NCI-H524 treated with DMSO at 0.1 percent for 48 hours (cell line): ENCODE measurements at places on chromosomes 16 and 17.

GRCh38 chr17:77487677-77488530 is 347.1 kb downstream of the SEC14L1 start:
- DNase-seq: no peak

DNA sequence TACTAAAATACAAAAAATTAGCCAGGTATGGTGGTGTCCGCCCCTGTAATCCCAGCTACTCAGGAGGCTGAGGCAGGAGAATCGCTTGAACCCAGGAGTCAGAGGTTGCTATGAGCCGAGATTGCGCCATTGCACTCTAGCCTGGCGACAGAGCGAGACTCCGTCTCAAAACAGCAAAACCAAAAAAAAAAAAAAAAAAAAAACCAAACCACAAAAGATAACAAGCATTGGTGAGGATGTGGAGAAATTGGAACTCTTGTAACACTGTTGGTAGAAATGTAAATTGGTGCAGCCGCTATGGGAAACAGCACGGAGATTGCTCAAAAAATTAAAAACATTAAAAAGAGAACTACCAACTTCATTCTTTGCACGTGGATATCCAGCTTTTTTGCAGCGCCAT is 119.4 kb downstream of the OR1D5 start:
- no peak for DNase-seq

- no peak for DNase-seq
These were observed 78.2 kb upstream of the RNU2-1 start for GRCh38 chr17:43312011-43312410.

DNA sequence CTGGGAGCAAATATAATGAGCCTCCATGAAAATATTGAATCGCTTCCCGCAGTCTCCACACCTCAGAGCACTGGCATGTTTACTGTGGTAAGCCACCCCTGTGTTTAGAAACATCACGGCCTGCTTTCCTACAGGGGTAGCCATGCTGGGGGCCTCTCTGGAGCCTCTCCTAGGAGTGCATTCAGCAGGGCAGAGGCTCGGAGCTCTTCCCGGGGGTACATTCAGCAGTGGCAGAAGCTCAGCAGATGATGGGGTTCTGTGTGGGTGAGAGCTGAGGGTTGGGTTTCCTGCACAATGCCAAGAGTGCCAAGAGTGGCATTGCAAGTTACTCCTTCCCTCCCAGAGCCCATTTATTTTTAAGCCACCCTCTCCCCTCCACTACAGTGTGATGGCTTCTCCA is 386.6 kb downstream of the SEC14L1 start:
- no peak for DNase-seq

DNA sequence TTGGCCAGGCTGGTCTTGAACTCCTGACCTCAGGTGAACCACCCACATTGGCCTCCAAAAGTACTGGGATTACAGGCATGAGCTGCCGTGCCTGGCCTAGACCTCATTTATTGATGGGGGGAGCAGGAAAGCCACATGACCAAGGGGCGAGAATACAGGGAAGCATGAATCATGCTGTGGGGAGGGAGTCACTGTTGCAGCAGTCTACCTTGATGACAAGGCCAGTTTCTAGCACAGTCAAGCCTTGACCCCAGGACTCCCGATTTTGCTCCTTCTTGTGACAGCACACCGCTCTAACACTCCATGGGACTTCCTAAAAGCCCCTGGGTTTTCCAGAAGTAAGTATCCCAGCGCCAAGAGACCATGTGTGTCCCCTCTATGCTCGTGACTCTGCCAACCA is 42.9 kb upstream of the IRF8 start:
- DNase-seq: no peak
